Stimulated activated CD4-positive, alpha-beta T cell treated with anti-CD3 and anti-CD28 coated beads, Interleukin-15, amount 100 ng/mL, for 48 hours (primary cell): ENCODE measurements at places on chromosomes 7 and 10.

DNA sequence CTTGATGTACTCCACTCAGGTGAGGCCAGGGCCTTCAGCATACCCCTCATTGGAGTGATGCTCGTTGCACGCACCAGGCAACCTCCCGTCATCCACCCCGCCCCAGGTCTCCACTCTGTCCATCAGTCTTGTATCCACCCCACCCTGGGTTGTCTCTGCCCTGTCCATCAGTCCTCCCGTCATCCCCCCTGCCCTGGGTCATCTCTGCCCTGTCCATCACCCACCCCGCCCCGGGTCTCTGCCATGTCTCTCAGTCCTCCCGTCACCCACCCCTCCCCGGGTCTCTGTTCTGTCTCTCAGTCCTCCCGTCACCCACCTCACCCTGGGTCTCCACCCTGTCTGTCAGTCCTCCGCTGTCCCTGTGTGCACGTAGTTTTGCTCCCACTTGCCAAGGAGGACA lies 59.9 kb downstream of the WDR37 start:
- DNase-seq = no peak

DNA sequence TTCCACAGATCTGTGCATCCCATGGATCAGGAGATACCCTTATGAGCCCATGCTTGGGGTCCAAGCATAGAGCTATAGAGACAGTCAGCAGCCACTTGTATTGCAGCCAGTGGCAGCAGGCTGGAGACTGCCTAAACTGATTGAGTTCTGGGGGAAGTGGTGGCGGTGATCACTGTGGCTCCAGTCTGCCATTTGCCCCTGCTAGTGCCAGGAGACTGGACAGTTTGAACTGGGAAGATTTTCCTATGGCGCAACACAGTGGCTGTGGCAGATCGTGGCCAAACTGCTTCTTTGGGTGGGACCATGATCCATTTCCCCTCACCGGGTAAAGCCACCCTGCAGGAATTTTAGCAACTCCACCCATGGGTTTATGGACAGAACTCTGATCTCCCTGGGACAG lies 679.7 kb upstream of the SEMA3D start:
- no peak for DNase-seq

DNA sequence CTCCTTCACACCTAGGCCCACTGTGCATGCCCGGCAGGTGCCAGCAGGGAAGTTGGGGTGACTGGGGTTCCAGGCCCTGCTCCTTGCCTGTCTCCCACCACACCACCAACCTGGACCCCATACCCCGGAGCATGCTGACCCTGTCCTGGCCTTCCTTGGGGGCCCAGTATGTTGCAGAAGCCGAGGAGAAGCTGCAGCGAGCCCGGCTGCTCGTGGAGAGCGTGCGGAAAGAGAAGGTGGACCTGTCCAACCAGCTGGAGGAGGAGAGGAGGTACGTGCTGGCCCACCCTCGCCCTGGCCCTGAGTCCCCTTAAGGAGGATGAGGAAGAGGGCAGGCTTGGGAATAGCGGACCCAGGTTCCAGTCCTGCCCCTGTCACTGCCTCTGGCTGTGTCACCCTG lies 70.8 kb downstream of the CLIP2 start:
- DNase-seq = no peak

GRCh38 chr10:112732277-112732921 lies 217.6 kb upstream of the TCF7L2 start:
- no peak for DNase-seq

- DNase-seq = no peak
Observed at GRCh38 chr10:86375204-86375603, 8.6 kb upstream of the GRID1 start.

GRCh38 chr10:49465736-49466135 lies 69.8 kb upstream of the DRGX start:
- no peak for DNase-seq

GRCh38 chr10:82628373-82628772 lies 753.4 kb downstream of the NRG3 start:
- DNase-seq = no peak

GRCh38 chr7:41416208-41416595 lies 286.7 kb downstream of the INHBA start:
- DNase-seq = no peak

DNA sequence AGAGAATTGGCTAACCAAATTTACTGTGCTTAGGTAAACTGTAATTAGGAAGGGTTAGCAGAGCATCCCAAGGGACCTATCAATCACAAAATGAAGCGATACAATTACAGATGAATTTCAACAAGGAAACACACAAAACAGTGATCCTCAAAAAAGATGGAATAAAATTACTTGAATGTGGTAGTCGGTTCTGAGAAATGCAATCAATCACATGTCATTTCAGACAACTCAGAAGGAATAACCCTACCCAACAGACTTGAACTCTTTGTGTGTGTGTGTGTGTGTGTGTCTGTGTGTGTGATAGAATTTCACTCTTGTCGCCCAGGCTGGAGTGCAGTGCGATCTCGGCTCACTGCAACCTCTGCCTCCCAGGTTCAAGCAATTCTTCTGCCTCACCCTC lies 43.5 kb downstream of the ST8SIA6 start:
- no peak for DNase-seq

GRCh38 chr7:1403638-1404459 lies 55.4 kb downstream of the MICALL2 start:
- no peak for DNase-seq

GRCh38 chr10:3482200-3482993 lies 302.6 kb downstream of the KLF6 start:
- peak; percentile 10 for DNase-seq

DNA sequence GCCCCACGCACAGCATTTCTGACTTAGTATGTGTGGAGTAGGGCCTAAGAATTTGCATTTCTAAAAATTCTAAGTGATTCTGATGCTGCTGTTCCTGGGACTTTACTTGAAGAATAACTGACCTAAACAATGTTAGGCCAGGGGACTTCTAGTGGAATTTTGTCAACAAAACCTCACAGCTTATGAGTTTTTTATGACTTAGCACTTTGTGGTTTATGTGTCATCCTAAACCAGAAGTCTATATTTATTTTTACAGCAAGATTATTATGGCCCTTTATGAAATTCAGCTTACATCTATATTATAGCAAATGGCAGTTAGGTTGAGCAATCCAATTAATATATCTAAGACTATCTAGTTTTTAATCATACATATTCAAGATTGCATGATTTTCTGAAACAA lies 24.6 kb upstream of the BET1 start:
- no peak for DNase-seq
